ENCODE measurements at places on chromosomes 12 and 14.

- no peak for DNase-seq
Observed at GRCh38 chr14:51474854-51475253, 176.9 kb upstream of the FRMD6 start.

- no peak for DNase-seq
Observed at GRCh38 chr12:126734710-126735109, 1532.3 kb upstream of the TMEM132C start.

DNA sequence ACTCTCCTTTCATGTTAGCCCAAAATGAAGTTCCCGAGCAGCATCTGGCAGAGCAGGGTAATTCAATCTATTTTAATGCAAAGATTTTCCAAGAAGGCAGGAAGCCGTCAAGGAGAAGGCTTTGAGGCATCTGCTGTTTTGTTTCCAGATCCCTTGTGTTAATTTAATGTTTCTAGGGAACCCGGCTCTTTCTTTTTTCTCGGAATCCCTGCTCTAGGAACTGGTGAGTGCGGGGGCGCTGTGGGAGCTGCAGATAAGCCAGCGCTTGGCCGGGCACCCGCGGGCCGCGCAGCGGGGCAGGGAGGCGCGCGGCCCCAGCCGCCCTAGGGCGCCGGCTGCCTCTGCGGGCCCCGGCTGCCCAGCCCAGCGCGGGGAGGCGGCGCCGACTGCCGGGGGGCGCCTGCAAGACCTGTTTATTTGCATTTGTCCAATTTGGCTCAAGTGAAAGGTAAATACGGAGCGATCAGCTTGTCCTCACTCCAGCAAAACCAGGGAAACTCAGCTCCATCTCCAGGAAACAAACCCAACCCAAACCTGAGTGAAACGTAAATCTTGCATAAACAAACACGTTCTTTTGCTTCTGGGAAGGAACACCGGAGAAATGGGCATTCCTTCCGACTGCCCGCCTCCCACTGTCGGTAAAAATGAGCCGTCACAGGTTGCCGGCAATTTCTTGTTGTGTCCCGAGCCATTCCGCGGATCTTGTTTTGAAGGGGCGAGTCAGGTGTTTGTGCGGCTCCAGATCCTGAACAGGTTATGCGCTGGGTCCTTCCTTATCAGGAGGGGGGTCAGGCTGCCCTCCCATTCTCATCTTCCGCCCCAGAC lies 65.1 kb downstream of the CRADD start:
- DNase-seq = no peak

GRCh38 chr12:131065801-131066200 lies 112.1 kb downstream of the ADGRD1 start:
- no peak for DNase-seq
